GM06990 (cell line): ENCODE measurements at places on chromosomes 7 and 10.

GRCh38 chr7:98281757-98282606 lies 496 bp downstream of the BRI3 start:
- no peak for DNase-seq

- DNase-seq, result peak; percentile 73
Observed at GRCh38 chr10:30587522-30588031, 42.0 kb downstream of the LYZL2 start.

DNA sequence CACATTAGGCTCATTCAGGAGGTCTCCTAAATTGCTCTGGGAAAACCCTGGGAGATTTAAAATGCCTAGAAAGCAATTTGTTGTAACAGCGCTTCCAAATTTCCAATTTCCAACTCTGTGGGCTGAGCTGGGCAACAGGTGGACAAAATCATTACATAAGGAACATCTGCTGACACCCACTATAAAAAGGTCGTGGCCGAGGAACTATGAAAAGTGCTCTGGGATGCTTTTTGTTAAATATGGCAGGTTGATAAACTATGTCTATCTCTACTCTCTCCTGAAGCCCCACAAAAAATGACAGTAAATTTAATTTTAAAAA lies 45.1 kb downstream of the ATXN7L1 start:
- DNase-seq, result no peak

DNA sequence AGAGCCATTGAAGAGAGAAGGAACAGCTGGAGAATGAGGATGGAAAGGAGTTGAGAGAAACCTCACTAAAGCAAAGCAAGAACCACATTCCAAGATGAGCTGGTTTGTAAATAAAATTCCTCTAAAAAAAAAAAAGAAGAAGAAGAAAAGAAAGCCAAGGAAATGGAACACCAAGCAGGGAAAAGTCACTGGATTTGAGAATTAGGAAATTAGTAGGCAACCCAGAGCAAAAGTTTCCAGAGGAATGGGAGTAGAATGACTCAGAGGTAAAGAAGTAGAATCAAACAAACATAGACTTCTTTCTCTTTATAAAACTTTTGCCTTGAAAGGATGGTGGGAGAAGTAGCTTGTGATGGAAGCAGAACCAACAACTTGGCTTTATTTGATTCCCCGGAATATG lies 3.9 kb downstream of the CH25H start:
- no peak for DNase-seq

DNA sequence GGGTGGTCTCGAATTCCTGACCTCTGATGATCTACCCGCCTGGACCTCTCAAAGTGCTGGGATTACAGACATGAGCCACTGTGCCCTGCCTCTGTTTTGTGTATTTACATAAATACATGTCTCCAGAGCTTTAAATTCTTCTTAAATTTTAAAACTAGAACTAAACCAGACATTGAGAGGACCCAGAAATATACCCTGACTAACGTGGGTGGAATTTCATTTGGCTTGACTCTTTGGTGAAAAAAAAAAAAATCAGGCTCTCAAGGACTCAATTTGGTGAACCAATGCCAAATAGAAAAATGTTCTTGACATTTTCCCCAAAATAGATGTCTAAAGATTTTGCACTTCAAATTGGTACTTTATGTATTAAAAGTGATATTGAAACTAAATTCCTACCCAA lies 16.6 kb upstream of the FAS start:
- DNase-seq, result no peak

GRCh38 chr7:98398567-98399372 lies 2.1 kb downstream of the BAIAP2L1 start:
- no peak for DNase-seq

GRCh38 chr7:155963771-155964195 lies 151.5 kb upstream of the SHH start:
- DNase-seq, result no peak

GRCh38 chr7:96266580-96266979 lies 55.3 kb downstream of the SLC25A13 start:
- no peak for DNase-seq

DNA sequence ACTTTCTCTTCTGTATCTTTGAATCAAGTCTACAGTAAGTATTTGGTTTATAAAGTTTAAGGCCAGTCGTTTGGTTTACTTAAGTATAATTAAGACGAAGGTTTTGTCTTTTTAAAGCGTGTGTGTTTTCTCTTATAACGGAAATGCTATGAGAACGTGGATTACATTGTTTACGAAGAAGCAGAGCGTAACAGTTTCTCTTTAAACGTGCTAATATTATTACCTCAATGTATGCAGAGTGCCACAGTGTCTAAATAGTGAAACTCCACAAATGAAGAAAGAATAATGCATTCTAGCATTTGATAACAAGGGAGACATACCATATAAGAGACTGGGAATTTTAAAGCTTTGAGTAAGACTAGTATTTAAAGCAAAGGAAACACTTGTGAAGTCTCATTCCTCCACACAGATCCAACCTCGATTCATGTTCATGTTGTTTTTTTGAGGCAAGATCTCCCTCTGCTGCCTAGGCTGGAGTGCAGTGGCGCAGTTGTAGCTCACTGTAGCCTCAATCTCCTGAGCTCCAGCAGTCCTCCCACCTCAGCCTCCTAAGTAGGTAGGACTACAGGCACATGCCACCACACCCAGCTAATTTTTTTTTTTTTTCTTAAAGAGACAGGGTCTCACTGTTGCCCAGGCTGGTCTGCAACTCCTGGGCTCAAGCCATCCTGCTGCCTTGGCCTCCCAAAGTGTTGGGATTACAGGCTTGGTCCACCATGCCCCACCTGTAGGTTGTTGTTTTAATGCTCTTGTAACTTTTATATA lies 75.1 kb downstream of the ANKRD61 start:
- DNase-seq, result peak; percentile 19

GRCh38 chr10:68871105-68871711 lies 29.9 kb upstream of the DDX50 start:
- DNase-seq, result no peak

DNA sequence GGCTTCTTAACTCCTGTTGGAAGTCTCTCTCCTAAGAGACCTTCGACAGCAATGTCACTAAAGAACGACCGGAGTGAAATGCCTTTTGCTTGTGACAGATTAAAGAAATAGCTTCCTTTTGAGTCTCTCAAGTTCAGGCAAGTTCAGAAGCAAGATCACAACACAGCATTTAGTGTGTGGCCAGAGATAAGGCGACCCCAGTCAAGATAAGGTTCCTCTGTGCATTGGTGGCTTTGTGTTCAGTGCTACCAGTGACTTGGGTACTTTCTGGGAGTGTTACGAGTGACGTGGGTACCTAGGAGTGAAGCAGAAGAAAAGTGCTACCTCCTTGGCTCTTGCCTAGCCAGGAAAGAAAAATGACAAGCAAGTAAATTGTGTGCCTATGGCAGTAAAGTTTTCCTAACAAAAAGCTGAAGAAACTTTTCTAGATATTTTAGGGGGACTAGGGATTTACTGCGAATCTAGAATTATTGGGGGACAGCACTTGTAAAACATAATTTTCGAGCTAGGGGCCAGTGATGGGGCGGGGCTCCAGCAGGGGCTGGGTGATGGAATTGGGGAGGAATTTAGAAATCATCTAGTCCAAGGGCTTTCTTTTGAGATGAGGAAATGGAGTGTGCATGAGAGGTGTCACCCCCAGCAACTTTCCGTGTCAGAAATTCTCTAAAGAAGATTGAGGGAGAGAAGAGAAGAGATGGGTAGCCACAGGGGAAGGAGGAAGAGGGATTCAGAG lies 191.9 kb upstream of the LYZL2 start:
- DNase-seq, result no peak

DNA sequence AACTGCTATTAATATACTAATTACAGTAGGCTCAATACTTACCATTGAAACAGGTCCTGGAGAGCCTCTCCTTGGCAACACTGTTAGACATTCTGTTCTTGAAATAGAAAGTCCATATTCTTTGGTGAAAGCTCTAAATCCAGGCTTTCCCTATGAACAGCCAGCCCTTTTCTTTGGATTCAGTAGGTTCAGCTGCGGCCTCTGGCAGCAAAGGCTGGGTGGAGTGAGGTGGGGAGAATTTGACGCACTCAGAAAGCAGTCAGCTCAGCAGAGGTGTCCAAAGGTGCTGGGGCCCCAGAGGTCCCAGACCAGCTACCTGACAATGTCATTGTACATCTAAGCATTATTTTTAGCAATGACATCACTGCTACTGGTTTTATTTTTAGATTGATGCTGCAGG lies 146.1 kb downstream of the GRK5 start:
- no peak for DNase-seq

GRCh38 chr10:47357131-47357582 lies 9.0 kb downstream of the RBP3 start:
- no peak for DNase-seq

GRCh38 chr7:132899833-132900232 lies 182.1 kb downstream of the CHCHD3 start:
- no peak for DNase-seq

- DNase-seq, result no peak
Observed at GRCh38 chr7:102012941-102013461, 195.6 kb downstream of the CUX1 start.

GRCh38 chr10:32326119-32326518 lies 20.8 kb downstream of the EPC1 start:
- no peak for DNase-seq

- no peak for DNase-seq
Observed at GRCh38 chr10:130329792-130330191, 193.6 kb downstream of the GLRX3 start.

DNA sequence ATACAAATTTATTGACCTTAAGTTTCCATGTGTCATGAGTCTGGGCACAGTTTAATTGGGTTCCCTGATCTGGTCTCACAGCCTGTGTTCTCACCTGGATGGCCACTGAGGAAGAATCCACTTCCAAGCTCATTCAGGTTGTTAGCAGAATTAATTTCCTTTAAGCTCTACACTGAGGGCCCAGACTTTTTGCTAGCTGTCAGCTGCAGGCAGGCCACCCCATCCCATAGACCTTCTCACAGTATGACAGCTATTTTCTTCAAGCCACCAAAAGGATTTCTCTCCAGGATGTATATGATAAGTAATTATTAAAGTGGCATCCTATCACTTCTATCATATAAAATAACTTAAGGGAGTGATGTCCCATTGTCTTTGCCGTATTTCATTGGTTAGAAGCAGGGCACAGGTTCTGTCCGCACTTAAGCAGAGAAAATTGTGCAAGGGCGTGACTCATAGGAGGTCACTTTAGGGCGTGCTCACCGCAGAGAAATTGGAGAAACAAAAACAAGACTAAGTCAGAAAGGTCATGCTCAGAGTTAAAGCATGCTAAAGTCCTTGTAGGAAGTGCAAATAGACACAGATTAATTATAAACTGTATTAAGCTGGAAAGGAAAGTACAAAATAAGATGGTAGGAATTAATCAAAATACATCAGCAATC lies 109.9 kb downstream of the AHR start:
- no peak for DNase-seq

GRCh38 chr10:73577788-73578187 lies 13.4 kb downstream of the USP54 start:
- no peak for DNase-seq

GRCh38 chr10:6151087-6151977 lies 51.4 kb upstream of the PFKFB3 start:
- peak; percentile 77 for DNase-seq

GRCh38 chr7:139673230-139673629 lies 104.6 kb downstream of the HIPK2 start:
- DNase-seq, result peak; percentile 77

DNA sequence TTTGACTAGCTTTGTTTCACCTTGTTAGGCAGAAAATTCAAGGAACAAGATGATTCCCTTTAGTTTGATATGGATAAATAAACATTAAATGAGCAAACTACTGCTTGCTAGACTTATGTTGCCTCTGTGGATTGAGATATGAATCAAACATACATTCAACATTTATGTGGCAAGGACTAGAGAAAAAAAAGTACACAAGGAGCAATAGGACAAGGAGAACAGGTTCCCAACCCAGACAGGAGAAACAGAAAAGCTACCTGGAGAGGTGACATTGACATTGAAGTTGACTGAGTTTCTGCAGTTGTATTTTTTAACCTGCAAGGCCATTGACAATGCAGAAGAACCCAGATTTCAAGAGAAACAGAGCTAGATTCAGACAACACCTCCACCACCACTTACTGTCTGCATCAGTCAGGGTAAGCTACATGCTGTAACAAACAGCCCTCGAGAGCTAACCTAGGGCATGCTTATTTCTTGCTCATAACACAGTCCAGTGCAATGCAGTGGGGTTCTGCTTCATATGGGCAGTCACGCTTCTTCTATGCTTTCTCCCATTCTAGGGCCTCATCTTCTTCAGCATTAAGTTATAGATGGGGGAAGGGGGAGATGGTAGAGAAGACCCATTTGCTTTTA lies 180.9 kb upstream of the LYZL1 start:
- DNase-seq, result no peak

DNA sequence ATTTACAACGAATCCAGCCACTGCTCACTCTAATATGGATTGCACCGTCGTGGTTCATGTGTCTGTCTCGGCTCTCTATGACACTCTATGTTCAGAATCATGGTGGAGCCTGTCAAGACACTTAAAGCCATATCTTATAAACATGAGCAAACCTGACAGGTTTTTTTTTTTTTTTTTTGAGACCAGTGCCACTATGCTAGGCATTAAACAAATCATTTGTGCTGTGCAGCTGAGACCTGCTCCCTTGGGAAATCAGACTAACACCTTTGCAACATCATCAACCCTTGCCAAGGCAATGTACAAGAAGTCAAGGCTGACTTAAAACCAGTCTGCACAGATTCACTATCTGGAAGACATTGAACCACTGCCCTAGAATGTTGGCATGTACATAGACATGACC lies 181.2 kb upstream of the ANK3 start:
- DNase-seq, result no peak

DNA sequence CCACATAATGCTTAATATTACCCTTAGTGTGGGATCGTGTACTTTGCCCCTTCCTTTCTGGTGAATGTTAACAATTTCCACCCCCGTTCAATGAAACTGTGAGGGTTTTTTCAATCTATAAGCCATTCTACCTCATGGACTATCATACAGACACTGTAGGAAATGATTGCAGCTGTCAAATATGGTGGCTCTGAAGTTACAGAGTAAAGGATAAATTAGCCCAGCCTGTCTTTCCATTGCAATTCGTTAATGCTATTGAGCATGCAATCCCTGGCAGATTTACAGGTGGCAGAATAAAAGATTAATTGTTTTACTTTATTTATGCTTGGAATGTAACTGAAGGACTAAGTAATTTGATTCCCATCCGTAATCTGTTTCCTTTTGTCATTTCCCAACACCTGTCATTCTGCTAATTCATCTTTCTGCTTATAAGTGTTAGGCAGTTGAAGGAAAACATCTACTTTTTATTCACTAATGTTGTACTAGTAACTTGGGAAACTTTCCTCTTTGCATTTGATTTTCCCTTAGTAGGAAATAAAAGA lies 1211.6 kb upstream of the LRRN3 start:
- no peak for DNase-seq

DNA sequence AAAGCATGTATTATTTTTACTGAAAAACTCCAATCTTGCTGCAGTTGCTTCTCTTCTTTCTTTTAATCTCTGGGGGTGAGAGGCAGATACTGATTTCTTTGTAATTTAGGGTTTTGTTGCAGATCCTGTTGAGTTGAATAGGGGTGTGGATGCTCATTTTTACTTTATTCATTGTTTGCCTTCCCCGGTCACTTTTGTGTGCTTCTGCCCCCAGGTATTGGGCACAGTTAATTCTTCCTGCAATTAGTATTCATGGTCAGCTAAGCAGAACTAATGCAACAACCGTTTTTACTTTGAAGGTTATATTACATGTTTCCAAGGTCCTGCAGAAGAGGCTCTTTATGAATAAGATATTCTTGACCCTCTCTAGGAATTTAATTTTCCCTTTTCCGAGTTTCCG lies 96.4 kb downstream of the BUB3 start:
- DNase-seq, result no peak

- DNase-seq, result no peak
Observed at GRCh38 chr7:157657741-157658740, 321.2 kb downstream of the DNAJB6 start.
